ENCODE measurements at places on chromosomes 4 and X.

- DNase-seq: no peak
Observed at GRCh38 chrX:94914235-94914634, 1240.2 kb downstream of the FAM133A start.

GRCh38 chr4:129326571-129327460 is 230.9 kb downstream of the C4orf33 start:
- DNase-seq: no peak

DNA sequence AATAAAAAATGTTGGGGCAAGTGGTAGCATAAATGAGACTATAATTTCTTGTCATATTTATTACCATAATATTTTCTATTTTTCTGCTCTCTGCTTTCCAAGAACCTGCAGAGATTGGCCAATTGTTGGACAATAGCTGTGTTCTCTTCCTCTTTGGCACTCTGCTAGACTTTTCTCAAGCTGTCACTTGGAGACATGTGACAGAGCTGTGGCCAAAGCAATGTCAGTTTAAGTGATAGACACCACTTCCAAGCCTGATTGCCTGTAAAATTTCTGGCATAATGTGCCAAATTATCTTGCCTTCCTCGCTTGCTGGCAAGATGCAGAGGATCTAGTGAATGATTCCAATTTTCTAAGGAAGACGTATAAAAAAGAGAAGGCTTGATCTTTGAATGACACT is 162.2 kb upstream of the NDST4 start:
- DNase-seq: no peak

- no peak for DNase-seq
Observed at GRCh38 chr4:121714548-121714947, 17.8 kb upstream of the ANXA5 start.

DNA sequence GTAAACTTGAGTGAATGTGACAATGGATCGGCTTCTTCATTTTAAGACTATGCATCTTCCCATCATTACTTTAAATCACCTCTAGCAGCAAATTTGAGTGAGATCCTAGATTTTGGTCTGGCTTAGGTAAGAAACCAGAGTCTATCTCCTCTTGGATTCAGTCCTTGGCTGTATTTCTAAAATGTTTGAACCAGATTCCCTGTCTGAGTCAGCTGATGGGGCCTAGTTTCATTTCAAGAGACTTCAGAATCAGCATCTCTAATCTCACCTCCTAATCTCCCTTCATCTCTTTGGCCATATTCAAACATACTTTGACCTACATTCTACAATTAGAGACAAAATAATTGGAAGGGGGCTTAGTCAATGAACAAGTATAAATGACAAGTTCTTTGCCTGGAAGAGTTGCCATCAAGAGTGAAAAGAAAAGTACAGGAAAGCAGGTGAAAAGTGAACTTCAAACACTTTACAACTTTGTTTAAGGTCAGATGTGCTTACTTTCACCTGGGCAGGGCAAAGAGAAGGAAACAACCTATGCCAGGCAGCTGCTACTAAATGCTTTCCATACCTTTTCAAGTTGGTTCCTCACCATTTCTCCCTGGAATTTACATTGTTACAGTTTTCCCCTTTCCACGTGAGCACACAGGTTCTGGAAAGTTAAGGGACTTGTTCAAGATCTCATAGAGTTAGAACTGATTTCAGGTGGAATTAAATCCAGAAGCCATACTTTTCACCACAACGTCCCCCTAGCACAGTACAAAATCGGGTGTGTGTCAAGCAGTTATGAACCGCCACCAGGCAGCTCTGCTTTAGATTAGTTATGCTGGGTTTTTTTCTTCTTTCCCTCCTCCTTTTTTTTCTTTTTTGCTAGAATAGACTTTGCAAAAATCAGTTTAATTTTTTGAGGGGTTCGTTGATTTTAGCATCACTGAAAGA is 30.7 kb upstream of the PITX2 start:
- DNase-seq: no peak

GRCh38 chr4:94253036-94253435 is 45.4 kb downstream of the SMARCAD1 start:
- no peak for DNase-seq

DNA sequence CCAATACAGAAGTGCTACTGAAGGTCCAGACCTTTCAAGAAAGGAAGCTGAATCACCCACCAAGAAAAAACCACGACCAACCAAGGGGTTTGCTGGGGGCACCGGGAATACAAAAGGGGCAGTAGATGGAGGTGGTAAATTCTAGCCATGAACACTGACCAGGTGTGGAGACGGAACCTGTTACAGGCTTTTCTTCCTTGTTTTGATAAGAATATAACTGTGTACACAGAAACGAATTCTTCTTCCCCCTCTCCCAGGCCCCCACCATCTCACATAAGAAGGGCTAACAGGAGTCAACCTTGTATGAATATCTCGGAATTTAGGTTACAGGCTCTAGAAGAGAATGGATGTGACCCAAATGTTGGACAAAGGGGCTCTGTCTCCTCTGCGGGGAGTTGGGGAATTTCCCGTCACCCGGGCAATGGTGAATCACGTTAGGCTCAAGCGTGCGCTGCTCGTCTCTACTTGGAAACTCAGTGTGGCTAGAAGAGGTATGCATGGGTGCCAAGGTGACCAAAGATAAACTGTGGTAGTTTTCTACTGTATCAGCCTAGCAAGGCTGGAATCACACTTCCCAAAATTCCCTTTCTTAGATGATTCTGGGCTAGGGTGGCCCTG is 87.0 kb downstream of the AFAP1 start:
- no peak for DNase-seq

DNA sequence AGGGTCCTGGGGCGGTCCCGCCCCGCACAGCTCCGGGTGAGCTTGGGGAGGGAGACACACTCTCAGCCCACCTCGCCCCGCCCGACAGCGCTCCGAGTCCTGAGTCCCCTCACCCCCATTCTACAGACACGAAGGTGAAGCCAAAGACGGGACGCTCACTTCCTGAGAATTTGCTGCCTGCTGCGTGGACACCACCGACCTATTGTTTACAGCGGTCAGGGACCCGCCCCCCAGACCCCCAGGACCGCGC is 796 bp upstream of the ZNF141 start:
- no peak for DNase-seq

Data from fibroblast of skin of left quadriceps (primary cell).